ENCODE measurements at places on chromosomes 13 and 19.

DNA sequence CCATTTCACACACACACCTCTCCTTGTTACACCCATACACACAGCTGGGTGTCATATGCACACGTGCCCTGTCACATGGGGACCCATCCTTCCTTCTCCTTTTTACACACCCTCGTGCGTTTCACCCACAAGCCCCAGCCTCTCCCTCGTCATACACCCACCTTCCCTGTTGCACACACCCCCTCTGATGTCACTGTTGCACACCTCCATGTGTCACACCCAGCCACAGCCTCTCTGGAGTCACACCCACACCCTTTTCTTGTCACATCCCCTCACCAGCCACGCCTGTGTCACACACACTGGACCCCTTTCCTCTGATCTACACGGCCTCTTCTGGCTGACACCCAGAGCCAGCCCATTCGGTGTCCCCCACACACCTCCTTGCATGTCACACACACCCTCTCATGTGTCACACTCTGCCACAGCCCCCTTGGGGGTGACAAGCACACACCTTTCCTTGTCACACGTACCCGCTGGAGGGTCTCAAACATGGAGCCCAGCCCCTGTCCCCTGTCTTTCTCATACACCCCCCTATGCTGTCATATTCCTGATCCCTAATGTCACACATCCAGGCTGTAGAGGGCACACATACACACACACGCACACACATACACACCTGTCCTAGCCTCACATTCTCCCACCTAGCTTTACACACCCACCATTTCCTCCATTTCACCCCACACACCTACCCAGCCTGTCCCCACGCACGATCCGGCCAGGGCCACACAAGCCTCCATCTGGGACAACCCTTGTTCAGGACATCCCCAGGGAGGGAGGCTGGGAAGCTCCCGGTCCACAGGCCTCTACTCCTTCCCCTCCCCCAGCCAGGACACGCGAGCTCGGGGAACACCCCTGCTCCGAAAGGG, 1.4 kb downstream of the NOVA2 start:
- no peak for DNase-seq

DNA sequence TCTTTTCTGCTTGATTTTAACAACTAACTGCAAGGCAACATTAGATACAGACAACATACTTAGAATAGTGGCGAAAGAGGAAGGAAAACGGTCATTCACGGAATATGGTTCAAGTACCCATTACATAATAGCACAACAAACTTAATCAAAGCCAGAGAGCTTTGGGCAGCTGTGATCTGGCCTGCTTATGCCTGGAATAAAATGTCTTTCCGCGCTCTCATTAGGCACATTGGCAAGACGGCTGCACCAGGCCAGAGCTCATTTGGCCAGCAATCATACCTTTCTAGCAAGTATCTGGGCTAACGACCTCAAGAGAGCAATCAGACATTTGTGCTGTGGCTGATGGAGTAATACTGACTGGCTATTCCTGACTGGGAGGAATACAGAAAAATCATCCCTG, 112.8 kb downstream of the NALCN start:
- no peak for DNase-seq

DNA sequence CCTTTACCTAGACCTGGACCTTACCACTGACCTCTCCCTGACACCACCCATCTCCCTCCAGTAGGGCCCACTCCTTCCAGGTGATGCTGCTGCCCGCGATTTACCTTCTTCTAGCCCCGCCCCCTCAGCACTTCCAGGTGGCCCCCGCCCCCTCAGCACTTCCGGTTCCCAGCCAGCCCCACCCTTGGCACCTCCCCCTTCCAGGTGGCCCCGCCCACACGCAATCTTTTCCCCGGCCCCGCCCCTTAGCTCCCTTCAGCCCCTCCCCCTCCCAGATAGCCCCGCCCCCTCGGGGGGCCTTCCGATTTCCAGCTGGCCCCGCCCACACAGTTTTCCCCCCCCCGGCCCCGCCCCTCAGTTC, 586 bp downstream of the LIG1 start:
- peak; percentile 28 for DNase-seq

GRCh38 chr19:40273469-40274360, 11.4 kb downstream of the AKT2 start:
- peak; percentile 47 for DNase-seq

GRCh38 chr13:36752673-36753072, 66.3 kb upstream of the RFXAP start:
- no peak for DNase-seq

- no peak for DNase-seq
Observed at GRCh38 chr13:97004886-97005285, 10.6 kb upstream of the OXGR1 start.

DNA sequence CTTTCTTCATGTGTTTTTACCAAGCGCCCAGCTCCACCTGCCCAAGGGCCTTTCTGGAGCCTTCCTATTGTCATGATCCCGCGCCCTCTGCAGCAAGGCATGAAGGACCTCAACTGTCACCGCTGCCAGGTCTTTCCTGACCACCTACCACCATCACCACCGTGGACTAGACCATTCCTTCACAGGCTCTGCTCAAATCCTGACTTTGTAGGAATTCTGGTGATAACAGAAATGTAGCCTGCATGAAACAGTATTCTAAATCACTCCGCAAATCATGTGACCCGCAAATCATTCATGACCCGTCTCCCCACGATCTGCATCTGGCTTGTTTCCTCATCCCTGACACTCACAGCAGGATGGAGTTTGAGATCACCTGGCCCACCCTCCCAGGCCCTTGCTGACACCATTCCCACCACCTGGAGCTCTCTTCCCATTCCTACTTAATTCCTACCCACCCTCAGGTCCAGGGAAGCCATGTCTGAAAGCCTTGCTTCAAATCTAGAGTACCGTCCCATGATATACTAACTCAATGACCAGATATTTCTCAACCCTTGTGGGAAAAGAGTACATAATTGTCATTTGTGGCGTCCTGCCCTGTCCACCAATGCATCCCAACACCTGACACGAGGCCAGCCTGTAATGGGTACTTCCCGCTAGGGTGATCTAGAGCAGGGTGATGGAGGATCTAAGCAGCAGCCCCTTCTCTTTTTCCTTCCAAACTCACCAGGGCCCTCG, 1.3 kb downstream of the UBE2S start:
- no peak for DNase-seq

DNA sequence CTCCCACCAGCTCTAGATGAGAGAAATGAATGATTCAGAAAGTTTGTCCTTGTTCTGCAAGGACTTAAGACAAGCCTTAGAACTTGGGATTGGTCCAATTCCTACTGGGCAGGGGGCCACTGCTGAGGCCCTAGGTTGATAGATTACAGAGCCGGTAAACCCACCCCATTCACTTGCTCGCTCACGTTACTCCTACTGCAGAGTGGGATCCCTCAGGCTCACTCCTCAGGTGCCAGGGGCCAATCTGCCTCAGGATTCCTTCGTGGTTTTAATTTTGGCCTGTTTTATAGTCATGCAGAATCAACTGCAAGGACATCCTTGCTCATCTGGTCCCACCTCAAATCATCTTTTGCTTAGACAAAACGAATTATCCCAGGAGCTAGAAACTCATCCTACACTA, 59.0 kb downstream of the SERP2 start:
- no peak for DNase-seq

GRCh38 chr13:30159446-30159839, 147.9 kb downstream of the KATNAL1 start:
- no peak for DNase-seq

DNA sequence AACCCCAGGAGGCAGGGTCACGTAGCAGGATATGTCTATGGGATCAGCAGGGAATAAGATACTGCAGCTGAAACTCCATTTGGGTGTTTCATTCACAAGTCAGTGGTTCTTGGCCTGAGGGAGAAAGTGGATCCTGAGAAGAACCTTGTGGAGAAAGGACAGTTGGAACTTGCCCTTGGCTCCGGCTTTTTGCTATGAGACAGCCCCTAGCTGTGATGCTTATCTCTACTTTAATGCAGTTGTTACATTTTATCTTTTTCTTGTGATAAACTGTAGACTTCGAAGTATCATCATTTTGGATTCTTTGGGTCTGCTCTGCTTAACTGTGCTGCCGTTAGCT, 6.0 kb upstream of the SCEL start:
- no peak for DNase-seq

- DNase-seq: no peak
Observed at GRCh38 chr19:40650749-40651305, 39.6 kb downstream of the NUMBL start.

DNA sequence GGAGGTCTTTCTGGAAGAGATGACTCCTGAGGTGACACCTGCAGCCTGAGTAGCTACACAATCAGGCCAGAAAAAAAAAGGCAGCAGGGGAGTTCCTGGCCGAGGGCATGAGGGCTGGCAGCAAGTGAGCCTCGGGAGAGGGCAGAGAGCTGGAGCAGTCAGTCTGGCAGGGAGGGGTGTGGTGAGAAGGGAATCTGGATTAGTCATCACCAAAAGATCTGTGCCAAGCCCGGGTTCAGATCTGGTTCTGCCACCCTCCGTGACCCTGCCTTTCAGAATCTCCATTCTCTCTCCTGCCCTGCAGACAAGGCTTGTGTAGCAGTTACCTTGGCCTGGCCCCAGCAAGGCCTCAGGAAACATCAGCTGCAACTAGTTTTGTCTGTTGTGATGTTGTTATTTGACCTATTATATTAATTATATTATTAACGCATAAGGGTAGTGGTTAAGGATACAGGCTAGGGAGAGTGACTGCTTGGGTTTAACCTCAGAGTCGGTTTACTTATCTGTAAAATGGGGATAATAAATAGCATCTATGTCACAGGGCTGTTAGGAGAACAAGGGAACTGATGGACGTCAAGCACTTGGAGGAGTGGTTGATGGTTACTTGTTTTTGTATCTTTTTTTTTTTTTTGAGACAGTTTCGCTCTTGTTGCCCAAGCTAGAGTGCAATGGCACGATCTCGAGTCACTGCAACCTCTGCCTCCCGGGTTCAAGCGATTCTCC, 2.7 kb upstream of the CAPNS1 start:
- no peak for DNase-seq

GRCh38 chr13:51666374-51666773, 82.1 kb downstream of the WDFY2 start:
- DNase-seq: no peak

DNA sequence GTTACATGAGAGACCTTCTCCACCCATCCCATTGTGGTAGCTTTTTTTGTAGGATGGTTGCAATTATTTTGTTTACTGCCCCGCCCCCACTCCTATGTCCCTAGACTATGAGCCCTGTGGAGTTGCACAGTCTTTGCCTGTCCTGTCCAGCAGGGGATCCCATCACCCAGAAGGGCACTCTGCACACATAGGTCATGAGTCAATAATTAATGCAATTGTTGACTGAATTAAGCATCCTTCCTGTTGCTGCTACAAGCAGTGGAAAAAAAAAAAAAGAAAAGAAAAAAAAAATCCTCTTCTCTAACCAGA, 14.2 kb downstream of the C19orf81 start:
- no peak for DNase-seq

- DNase-seq: no peak
Observed at GRCh38 chr13:112136095-112136494, 69.1 kb downstream of the SOX1 start.

DNA sequence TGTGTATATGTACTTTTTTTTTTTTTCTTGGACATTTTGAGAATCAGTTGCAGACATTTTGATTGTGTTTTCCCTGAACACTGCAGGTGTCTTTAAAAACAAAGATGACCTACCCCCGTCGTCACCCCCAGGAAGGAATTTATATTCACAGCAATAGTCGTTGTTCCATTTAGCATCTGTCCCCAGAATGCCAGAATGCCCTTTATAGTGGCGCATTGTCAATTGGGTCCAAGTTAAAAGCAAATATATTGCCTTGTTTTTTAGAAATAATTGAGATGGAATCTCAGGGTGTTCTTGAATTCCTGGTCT, 1.8 kb upstream of the RNF225 start:
- no peak for DNase-seq

DNA sequence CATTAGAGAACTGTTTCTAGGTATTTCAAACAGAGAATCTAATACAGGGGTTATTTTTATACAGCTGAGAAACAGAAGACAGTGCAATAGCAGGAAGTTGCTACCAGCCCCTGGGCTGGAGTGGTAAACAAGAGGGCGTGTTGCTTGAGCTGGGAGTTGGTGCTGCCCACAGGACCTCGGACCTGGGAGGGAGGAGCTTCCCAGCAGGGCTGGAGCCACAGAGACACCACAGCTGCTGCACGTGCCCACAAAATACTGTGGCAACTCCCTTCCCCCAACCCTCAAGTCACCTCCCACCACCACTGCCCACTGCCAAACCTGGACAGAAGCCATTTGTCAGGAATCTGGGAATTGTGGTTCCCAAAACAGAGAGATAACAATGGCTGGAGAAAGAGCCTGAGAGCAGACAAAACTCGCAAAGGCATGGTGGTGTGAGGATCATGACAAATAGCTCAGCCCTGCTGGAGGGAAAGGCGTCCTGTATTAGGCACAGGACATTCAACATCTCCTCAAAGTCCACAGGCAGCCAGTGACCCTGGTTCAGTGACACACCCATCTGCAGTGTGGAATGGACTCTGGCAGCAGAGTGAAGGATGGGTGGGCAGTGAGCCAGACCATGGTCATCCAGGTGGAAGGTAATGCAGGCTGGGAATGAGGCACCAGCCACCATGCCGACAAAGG, 57.2 kb downstream of the SPATA13 start:
- no peak for DNase-seq

GRCh38 chr19:19447536-19448237, 42.2 kb downstream of the GATAD2A start:
- no peak for DNase-seq

DNA sequence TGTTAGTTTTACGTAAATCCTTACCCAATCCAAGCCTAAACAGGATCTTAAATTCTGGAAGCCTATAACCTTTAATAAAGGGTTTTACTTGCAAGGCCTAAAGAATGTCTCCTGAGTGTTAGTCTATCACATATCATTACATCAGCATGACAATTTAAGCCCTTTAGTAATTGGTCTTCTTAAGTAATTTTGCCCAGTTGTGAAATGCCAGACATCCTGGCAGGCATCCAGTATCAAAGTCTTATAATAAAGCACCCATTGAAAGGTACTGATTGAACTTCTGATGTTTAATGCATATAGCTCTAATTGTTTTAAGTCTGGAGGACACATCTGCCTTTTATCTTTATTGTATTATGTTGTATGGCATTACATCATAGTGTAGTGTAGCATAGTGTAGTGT, 1078.9 kb downstream of the SLITRK1 start:
- no peak for DNase-seq

- DNase-seq: no peak
Observed at GRCh38 chr19:39405958-39406655, 540 bp upstream of the ZFP36 start.

GRCh38 chr13:81821259-81821658, 1480.3 kb upstream of the SPRY2 start:
- DNase-seq: no peak
